ENCODE measurements at places on chromosomes 2 and 18.

GRCh38 chr2:24021122-24021998 lies 11.5 kb downstream of the MFSD2B start:
- DNase-seq, result no peak

- DNase-seq, result no peak
Measured at GRCh38 chr2:177010861-177011260, 201.7 kb upstream of the HNRNPA3 start.

- DNase-seq, result no peak
Measured at GRCh38 chr2:19435815-19436214, 77.4 kb upstream of the OSR1 start.

DNA sequence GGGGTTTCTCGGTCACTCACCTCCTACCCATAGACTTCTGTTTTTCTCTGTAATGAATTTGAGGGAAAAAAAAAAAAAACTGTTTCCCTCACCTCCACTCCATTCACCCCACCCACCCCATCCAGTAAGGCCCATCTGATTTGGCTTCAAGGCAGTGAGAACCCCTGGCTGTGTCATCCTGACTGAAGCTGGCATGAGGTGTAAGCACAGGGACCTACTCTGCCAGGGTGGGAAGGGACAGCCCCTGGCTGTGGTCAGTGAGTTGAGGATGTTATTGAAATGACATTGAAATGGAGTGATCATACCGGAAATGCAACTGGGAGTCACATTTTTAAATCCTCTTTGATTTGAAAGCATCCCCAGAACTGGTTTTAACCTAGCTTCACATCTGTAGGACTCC lies 19.1 kb upstream of the BCL2L11 start:
- no peak for DNase-seq

All from CD4-positive, alpha-beta T cell treated with Interleukin-10 for 1 hour (primary cell).